ENCODE measurements at places on chromosomes 6 and 20.

DNA sequence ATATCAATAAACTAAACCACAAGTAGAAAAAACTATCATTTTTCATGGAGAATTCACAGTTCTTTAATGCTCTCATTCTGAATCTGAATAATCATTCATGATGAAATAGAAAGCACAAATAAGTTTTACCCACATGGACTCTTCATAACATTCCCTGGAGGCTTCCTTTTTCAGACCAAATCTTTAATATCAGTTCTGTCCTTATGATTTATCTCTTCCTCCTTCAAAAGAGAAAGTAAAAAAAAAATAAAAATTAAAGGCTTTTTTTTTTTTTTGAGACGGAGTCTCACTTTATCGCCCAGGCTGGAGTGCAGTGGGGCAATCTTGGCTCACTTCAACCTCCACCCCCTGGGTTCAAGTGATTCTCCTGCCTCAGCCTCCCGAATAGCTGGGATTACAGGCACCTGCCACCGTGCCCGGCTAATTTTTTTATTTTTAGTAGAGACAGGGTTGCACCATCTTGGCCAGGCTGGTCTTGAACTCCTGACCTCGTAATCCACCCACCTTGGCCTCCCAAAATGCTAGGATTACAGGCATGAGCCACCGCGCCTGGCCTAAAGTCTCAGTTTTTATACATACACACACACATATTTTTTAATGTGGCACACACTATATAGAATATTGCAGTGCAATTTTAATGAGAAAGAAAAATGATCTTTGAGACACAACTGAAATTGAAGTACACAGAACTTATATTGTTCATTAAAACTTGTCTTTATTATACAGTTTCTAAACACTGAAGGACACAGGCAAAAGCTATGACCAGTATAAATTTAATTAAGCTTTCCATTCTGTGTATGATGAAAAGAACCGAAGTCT lies 31.9 kb upstream of the ZNF217 start:
- DNase-seq, result no peak

DNA sequence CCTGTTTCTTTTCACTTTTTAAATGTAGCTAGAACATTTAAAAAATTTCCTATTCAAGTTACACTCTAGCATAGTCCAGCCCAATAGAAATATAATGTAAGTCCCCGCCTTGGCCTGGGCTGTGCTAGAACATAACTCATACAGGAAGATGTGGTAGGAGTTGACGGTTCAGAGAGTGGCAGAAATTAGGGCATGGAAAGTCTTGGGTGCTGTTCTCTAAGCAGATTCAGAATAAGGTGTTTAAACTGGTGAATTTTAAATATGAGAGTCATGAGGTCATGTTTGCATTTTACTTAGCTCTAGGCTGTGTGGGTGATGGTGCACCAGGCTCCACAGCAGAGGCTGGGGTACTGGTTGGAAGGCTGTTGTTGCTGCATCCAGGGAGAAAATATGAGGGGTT lies 256.5 kb downstream of the FARS2 start:
- DNase-seq, result no peak

DNA sequence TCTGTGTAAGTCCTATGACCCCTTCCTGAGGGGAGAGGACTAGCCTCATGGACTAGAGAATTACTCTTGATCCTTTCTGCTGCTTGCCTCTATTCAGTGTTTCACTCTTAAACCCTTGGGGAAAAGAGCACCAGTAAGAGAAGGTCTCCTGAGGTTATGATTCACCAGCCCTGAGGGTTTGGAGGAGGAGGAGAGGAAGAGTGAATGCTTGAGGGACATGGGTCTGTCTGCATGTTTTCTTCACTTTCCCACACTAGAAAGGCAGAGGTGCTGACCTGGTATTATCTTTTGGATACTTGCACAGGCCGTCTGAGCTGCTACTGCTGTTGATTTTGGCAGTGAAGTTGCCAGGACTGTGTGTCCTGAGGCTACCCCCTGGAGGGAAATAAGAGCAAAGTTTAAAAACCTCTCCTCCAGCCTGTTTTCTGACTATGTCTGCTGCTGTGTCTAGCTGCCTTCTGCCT lies 78.3 kb downstream of the CD109 start:
- DNase-seq, result no peak

GRCh38 chr6:44723439-44724197 lies 336.1 kb downstream of the CDC5L start:
- no peak for DNase-seq

DNA sequence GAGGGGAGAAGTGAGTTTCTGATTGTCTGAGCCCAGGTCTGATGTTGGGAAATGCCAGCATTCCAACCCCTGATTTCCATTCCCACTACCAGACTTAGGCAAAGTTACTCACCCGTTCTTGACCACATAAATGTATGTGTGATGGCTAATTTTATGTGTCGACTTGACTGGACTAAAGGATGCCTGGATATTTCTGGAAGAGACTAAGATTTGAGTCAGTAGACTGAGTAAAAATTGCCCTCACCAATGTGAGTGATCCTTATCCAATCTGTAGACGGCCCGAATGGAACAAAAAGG lies 95.8 kb upstream of the TAB2 start:
- DNase-seq, result no peak

- DNase-seq, result no peak
Observed at GRCh38 chr6:150694889-150695288, 95.2 kb downstream of the PLEKHG1 start.

- DNase-seq, result no peak
Observed at GRCh38 chr20:37257988-37258387, 3.6 kb downstream of the GHRH start.

- no peak for DNase-seq
Observed at GRCh38 chr20:63425846-63426485, 46.5 kb downstream of the KCNQ2 start.

DNA sequence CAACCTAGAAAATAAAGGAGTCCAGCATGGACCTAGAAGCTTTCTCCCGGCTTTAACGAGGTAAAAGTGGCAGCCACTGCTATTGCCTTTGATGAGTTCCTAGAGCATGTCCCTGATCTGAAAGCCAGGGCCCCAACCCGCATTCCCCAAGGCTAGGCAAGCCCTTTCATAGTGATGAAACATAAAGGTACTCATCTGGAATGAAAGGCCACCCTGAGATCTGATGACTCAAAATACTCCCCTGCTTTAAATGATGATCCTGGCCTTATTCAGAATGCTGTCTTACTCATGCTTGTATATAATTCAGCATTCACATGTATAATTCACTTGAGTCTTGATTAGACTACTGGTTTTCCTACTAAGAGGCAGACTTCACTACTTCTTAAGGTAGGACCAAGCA lies 21.3 kb downstream of the TTPAL start:
- no peak for DNase-seq

DNA sequence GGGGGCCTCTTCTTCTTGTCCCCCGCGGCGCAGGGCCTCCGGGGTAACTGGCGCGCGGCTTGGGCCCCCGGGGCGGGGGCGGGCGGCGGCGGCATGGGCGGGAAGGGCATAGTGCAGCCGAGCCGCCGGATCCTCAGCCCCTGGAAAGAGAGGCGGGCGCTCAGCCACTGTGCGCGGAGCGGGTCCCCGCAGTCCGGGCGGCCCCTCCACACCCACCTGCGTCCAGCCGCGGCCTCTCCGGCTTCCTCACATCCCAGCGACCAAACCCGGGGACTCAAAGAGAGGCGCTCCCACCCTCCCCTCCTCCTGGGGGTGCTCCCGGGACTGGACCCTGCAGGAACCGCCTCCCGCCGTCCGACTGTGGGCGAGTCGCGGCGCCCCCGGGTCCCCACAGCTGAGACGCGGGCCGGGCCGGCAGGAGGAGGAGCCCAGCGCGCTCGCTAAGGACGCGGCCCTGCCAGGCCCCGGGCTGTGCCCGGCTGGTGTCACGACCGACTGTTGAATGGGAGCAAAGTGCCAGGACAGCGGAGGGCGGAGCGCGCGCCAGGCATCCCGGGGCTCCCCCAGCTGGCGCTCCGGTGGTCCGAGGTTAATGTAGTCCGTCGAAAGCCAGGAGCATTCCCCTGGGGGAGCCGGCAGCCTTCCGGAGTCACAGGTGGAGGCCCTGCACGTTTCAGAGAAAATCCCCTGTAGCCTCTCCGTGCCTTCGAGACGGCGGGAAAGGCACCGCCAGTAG lies at the start of gene PRR18:
PRR18 (minus strand) TSS at position 360 of the 736 bp plus-strand sequence; CDS start at position 110, 250 bp downstream.
- DNase-seq, result peak; percentile 75

- no peak for DNase-seq
Observed at GRCh38 chr6:73657201-73657600, 3.4 kb upstream of the SLC17A5 start.

DNA sequence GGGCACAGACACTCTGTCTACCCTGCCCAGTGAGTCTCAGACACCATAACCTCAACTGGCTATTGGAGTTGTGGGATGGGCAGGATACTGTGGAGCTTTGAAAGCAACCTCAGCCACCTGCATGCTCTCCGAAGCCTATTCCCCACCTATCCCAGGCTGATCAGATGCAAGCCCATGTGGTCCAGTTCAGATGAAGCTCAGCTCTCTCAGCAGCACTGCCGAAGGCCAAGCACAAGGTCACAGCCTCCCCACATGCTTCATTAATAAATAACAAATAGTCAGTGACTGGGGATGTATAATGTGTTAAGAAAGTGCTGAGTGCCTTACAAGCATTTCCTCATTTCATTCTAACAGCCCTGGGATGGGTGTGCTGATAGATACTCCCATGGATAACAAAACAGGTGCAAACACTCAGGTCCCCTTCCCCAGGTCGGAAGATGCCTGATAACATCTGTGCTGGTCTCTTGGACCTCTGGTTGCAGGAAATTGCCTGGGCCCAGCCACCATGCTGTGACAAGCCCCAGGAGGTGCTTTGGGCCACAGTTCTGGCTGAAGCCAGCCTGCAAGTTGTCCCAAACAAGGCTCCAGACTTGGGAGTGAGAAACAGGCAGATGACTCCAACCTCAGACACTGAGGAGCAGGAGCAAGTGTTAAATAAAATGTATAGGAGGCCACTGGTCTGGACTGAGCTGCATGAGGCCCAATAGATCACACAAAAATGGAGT lies 3.7 kb downstream of the ACSS1 start:
- no peak for DNase-seq

DNA sequence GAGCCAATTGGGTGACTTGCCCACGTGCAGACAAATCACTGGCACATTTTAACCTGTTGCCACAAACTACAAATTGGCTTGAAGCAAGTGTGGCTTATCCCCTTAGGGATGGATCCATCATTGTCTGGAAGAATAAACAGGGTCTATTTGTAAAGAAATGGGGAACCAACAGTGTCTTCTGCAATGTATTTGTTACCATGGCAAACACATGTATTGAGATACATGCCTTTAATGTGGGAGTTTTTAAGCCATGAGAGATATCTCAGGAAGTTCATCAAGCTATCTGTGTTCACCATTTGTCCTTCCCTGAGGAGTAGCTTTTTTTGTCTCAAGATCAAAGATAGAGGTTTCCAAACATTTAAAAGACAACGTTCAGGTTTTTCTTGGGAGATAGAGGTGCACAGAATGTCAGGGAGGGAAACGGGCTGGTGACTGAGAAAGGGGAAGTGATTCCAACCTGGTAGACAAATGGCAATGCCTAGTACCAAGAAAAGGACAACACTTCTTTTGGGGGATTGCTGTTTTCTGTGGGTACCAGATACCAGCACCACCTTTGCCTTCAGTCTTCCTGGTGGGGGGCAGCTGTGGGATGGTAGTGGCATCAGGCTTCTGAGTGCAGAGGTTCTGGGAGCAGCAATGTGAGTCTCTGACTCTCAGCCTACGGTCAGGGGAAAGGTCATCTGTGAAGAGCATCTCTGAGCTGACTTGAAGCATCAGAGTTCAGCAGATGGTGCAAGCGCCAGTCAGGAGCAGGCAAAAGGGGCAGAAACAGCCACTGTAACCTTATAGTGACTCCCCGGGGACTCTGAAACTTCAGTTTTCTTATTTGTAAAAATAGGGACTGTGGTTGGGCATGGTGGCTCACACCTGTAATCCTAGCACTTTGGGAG lies 20.1 kb upstream of the BCAS1 start:
- DNase-seq, result no peak

Measured in SK-N-SH (cell line).